ENCODE measurements at places on chromosomes 7 and 10.

DNA sequence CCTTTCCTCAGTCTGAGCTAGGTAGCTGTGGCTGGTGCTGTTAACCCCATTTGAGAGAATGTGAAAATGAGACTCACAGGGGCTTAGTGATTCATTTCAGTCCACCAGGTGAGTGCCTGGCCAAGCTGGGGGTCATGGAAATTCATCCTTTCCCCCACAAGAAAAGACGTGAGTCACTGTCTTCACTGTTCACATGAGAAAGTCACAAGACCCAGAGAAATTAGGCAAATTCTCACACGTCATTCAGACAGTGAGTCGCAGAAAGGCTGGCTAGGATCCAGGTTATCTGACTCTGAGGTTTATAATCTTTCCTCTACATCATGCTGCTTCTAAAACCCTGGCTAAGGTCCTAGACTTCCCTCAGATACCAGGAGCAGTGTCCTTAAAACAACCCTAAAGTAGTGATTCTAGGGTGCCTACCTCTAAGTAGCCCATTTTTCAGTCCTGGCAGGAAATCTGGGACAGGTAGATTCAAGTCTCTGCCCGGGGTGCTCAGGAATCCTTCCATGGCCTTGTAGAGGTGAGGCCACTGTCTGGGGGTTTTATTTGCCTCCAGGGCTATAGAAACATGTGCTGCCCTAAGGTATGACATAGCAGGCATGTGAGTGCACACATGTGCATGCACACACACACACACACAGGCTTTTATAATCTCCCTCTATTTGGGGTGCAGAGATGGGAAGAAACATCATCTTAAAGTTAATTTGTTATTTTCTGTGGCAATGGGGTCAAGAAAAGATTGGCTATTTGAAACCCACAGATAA is 427.9 kb upstream of the CELF2 start:
- peak; percentile 18 for DNase-seq

GRCh38 chr10:21536874-21537273 is 2.8 kb downstream of the MLLT10 start:
- no peak for DNase-seq

GRCh38 chr10:122494833-122495232 is 33.5 kb downstream of the HTRA1 start:
- no peak for DNase-seq

DNA sequence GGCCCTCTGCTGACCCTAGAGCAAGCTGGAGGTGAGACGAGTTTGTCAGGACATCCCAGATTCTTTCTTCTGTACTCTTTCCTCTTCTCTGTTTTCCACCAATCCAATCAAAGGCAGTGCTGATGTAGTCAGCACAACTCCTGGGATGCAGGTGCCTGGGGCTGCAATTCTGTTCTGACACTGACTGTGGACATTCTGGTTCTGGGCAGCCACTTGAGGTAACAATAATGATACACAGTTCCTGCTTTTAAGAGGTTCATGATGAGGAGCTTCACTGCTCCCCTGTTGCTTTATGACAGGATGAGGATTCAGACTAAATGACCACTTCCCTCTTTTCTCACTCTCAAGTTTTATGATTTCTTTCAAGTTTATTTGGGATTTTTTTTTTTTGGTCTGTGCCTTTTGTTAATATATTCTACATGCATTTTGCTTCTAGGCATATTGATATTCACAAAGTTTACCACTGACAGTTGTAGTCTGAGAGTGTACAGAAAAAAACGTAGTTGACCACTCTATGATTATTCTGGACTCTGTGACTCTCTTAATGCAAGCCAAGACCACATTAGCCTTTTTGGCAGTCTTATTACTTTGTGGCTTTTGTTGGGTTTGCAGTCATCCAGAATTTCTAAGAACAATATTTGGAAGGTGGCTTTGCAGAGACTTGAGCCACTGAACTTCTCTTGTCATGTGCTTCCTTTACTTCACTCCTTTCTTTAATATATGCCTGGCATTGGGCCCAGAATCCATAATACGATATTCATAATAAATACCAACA is 247.6 kb downstream of the AUTS2 start:
- no peak for DNase-seq

DNA sequence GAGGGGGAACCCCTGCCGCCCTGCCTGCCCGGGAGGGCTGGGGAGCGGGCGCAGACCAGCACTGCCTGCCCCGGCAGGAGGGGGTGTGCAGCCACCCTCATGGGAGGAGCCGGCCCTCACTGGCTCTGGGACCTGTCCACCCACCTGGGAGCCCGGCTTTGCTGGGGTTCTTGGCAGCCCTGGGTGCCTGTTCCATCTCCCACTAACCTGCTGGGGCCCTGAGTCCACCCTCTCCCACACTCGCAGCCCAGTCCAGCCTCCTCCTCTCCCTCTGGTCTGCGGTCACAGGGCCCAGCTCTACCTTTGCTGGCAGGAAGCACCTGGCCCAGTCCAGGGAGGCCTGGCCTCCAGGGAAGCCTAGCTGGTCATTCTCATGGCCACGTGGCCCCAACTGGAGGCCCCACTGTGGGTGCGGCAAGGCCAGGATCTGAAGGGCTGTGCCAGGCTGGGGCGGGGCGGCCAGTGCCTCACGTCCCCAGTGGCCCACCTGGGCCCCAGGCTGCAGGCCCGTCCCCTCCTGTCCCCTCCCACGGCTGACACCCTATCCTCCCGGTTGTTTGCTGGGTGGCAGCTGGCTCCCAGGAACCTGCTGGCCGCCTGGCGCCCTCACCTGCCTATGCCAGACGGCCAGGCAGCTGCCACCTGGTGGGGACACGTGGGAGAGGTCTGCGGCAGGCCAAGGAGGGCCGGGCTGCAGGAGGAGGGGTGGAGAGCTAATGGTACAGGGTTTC is at the start of gene TMEM184A:
Gene TMEM184A (minus strand): TSS at position 393 of the 731 bp plus-strand sequence. CDS start 721 bp downstream, outside the sequence.
- DNase-seq: no peak

DNA sequence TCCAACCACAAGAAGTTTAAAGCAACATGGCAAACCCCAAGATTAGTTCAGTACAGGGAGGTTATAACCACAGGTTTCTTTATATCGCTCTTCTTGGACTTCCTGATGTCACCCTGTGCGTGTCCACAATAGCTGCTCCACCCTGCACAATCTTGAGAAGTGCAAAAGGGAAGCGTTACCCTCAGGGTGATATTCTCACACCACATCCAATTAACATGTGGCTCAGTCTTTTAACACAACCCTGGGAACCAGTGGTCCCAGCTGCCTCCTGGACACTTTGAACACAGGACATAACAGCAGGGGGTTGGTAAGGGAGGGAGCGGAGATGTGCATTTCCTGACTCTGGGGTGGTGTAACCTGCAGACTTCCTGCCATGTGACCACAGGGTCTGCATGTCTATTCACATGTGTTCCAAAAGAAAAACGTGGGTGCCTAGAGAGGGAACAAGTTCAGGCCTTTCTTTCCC is 64.6 kb downstream of the GSAP start:
- peak; percentile 89 for DNase-seq

DNA sequence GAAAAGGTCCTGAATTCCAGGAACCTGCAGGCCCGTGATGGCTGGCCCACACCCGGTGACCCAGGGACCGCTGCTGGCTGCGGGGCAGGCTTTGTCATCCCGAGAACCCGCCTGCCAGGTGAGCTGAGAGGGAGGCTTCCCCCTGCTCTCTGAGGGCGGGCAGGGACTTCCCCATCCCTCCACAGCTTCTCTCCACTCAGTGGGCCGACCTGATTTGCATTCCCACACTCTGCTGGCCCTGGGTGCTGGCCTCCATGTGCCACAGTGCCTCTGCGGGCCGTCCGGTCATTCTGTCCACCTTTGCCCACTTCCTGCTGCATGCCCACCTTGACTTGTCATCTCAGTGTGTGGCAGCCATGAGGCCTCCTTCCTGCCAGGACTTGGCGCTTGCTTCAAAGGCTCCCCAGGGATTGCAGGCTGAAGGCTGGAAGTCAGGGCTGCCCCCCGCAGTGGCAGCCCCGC is 35.3 kb downstream of the PALD1 start:
- no peak for DNase-seq

DNA sequence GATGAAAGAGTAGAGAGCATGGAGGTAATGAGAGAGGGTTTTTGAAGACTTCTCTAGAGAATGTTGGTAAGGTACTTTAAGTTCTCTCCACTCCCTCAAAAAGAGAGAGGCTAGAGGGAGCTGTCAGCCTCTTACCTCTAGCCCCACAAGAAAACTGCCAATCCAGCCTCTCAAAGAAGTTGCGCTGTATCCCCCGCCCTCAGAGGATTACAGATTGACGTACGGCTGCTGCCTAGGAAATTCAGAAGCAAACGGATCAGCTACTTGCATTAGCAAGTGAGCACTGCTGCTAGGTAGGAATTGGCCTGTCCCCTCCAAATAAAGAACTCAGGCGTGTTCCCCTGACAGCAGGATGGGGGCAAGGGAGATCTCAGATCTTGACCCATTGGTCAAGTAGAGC is 34.2 kb downstream of the TYW1B start:
- no peak for DNase-seq

DNA sequence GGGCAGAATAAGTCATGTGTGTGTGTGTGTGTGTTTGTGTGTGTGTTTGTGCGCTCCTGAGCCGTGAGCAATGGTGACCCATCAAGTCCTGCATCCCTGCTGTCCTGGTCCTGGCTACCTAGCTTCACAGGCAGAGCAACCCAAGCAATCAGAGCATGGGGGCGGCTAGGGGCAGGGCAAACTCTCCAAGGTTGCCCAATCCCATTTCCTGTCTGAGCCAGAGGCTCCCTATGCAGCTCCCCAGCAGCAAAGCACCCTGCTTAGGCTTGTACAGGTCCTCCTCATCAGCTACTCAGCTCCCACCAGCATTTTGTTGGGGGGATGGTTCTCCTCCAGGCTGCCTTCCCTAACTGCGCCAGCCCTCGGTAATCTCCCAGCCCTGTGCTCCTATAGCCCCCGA is 31.1 kb upstream of the CRHR2 start:
- DNase-seq: no peak

DNA sequence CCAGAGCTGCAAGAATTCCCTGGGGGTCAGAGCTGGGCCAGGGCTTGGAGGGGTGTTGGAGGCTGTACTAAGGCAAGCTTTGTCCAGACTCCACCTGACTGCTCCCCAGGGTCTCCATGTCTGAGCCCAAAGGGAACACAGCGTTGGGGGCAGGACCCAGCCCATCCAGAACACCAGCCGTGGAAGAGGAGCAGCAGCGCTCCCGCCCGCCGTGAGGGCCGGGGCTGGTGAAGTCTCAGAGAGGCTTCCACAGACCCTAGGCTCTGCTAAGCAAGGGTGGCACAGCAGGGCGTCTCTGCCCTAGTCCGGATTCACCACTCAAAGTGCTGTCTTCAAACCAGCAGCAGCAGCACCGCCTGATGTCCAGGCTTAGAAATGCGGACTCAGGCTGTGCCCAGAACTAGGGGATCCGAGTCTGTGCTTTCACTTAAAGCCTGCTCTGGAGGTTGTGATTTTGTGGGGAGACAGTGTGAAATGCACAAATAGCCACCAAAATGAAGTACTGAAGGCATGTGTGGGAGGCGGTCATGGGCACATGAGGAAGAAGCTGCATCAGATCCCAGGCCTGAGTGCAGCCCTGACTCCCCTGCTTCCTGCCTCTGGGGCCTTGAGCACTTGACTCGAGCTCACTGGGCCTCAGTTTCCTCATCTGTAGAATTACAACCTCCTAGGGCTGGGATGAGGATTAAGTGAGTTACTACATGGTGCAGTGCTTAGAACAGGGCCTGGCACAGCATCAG is 16.6 kb upstream of the AQP1 start:
- DNase-seq: no peak

- DNase-seq: no peak
Measured at GRCh38 chr10:17249820-17250219, 21.8 kb downstream of the VIM start.

- DNase-seq: no peak
Measured at GRCh38 chr10:111725050-111725449, 458.5 kb downstream of the GPAM start.

GRCh38 chr10:69819716-69820506 is 18.2 kb downstream of the COL13A1 start:
- DNase-seq: no peak

GRCh38 chr7:141649865-141650634 is 51.9 kb downstream of the DENND11 start:
- DNase-seq: peak; percentile 76

DNA sequence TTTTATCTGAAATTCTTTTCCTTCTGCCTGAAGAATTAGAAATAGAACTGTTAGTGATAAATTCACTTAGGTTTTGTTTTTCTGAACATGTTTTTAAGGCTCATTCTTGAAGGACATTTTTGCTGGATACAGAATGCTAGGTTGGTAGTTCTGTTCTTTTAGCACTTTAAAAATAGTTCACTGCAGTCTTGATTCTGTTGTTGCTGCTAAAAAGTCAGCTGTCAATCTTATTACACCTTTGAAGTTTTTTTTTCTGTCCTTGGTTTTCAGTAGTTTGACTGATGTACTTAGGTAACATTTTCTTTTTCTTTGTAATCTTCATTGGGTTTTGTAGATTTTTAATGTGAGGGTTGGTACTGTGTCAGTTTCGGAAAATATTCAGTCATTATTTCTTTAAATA is 48.7 kb downstream of the C1GALT1 start:
- no peak for DNase-seq

- no peak for DNase-seq
Measured at GRCh38 chr7:24406789-24407299, 122.9 kb downstream of the NPY start.

- no peak for DNase-seq
Measured at GRCh38 chr7:80453699-80454340, 58.0 kb downstream of the GNAT3 start.

- no peak for DNase-seq
Measured at GRCh38 chr7:7707246-7707645, 11.2 kb downstream of the RPA3 start.

DNA sequence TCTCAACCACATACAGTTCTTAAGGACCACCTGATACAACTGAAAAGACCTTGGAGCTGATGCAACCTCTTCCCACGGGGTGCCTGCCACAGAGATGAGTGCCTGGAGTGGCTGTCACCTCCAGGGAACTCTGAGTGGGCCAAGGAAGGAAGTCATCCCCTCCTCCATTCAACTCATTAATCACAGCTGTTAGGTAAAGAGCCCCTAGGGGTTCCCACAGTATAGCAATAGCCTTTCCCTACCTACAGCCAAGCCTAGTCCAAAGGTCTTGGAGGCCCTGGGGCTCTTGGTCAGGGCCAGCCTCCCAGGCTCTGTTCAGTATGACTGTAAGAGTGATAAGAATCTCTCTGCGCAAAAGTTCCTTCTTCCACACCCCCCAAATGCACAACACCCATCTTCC is 70.4 kb upstream of the NFE2L3 start:
- DNase-seq: no peak

GRCh38 chr7:43791-44540 is 148.4 kb upstream of the FAM20C start:
- DNase-seq: no peak

GRCh38 chr10:132516771-132517725 is 20.5 kb upstream of the INPP5A start:
- DNase-seq: peak; percentile 49

GRCh38 chr7:44368455-44368854 is 43.1 kb upstream of the CAMK2B start:
- DNase-seq: no peak

GRCh38 chr7:80412842-80413241 is 99.0 kb downstream of the GNAT3 start:
- no peak for DNase-seq

- DNase-seq: no peak
Measured at GRCh38 chr7:151123158-151123821, 37.0 kb downstream of the AGAP3 start.

All from NCI-H460 (cell line).